ENCODE measurements at places on chromosomes 12 and 14. TPM values are rescaled to one million over a fixed set of nuclear protein-coding genes. Genes with fewer than 3 reads are reported as not detected.

Gene FRMD6
- 72.3 TPM for total RNA-seq

Gene LMO3
- 0.27 TPM for total RNA-seq

Gene KLHDC1
- 2.0 TPM for total RNA-seq

Gene ASB2
- total RNA-seq, result not detected

Gene CDH24
- total RNA-seq, result 8.9 TPM

Gene KRT3
- not detected for total RNA-seq

Gene MTHFD1
- total RNA-seq, result 74.3 TPM

Gene PTPRO
- not detected for total RNA-seq

Gene COL2A1
- not detected for total RNA-seq

Gene SPIC
- total RNA-seq, result not detected

Gene LAG3
- 0.14 TPM for total RNA-seq

Gene CLEC4A
- total RNA-seq, result 0.14 TPM

Gene SH2B3
- total RNA-seq, result 147 TPM

Gene SLC2A14
- total RNA-seq, result not detected

Gene SCFD1
- total RNA-seq, result 107 TPM

Gene BTBD7
- total RNA-seq, result 50.5 TPM

Gene NKX2-1
- total RNA-seq, result not detected

Gene GNG2
- total RNA-seq, result 1.6 TPM

Gene SLC6A12
- total RNA-seq, result not detected

Gene OTOGL
- 5.3 TPM for total RNA-seq

Gene SIX6
- not detected for total RNA-seq

Gene SPX
- total RNA-seq, result 1.3 TPM

Gene WNT1
- total RNA-seq, result not detected

Gene RD3L
- not detected for total RNA-seq

Gene DDHD1
- total RNA-seq, result 23.4 TPM

Gene RPAP3
- total RNA-seq, result 25.8 TPM

Gene TAS2R42
- not detected for total RNA-seq
